Activated T-cell treated with anti-CD3 and anti-CD28 coated beads, Interleukin-2, amount 50 U/mL, for 72 hours (primary cell): ENCODE measurements at places on chromosomes 16 and 17. TPM values are rescaled to one million over a fixed set of nuclear protein-coding genes. Genes with fewer than 3 reads are reported as not detected.

The SLC38A8 gene
- not detected for total RNA-seq

The FNDC8 gene
- total RNA-seq = not detected

- no peak for DNase-seq
Observed at GRCh38 chr16:19948186-19949104, 63.8 kb upstream of the GPRC5B start.

GRCh38 chr16:2955779-2956578 is 8.1 kb upstream of the KREMEN2 start:
- DNase-seq = no peak

- DNase-seq = no peak
Observed at GRCh38 chr17:60910415-60910814, 232.8 kb downstream of the BCAS3 start.

DNA sequence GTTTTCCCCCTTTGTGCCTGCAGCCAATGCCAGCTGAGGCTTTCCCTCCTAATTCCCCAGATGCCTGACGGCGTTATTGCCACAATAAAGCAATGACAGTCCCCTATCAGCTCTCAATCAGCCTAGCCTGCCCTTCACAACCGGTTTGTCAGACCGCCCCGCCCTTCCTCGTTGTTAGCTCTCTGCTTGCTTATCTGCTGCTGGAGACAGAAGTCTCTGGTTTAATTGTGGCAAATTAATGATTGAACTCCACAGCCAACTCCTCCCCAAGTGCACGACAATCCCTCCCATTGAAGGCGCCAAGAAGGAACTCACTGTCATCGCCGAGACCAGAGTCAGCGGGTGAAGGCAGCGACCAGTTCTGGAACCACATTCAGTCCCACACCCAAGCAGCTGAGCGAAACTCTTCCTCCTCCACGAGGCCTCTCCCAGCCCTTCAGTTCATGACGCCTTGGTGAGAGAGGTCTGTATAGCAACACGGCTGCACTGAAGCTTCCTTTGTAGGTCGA is 474.4 kb downstream of the SLC39A11 start:
- no peak for DNase-seq

GRCh38 chr16:85820604-85821372 is 21.3 kb downstream of the COX4I1 start:
- no peak for DNase-seq

DNA sequence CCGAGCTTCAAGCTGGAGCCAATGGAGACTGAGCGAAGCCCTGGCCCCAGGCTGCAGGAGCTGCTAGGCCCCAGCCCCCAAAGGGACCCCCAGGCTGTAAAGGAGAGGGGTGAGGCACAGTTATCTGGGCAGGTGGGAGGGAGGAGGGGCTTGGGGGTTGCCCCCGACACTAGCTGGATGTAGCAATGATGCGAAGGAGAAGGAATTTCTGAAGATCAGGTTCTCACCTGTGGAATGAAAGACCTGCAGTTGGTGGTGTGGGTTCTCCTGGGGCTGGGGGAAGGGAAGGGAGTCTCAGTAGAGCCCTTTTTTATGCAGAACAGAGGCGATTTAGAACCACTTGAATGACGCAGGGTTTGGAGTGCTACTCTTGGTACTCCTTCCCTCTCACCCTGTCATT is 1.8 kb downstream of the ZNF263 start:
- DNase-seq = no peak

- peak; percentile 56 for DNase-seq
Observed at GRCh38 chr16:16861546-16861945, 482.6 kb downstream of the NPIPA7 start.

- DNase-seq = no peak
Observed at GRCh38 chr16:827513-827912, 27.0 kb upstream of the GNG13 start.

DNA sequence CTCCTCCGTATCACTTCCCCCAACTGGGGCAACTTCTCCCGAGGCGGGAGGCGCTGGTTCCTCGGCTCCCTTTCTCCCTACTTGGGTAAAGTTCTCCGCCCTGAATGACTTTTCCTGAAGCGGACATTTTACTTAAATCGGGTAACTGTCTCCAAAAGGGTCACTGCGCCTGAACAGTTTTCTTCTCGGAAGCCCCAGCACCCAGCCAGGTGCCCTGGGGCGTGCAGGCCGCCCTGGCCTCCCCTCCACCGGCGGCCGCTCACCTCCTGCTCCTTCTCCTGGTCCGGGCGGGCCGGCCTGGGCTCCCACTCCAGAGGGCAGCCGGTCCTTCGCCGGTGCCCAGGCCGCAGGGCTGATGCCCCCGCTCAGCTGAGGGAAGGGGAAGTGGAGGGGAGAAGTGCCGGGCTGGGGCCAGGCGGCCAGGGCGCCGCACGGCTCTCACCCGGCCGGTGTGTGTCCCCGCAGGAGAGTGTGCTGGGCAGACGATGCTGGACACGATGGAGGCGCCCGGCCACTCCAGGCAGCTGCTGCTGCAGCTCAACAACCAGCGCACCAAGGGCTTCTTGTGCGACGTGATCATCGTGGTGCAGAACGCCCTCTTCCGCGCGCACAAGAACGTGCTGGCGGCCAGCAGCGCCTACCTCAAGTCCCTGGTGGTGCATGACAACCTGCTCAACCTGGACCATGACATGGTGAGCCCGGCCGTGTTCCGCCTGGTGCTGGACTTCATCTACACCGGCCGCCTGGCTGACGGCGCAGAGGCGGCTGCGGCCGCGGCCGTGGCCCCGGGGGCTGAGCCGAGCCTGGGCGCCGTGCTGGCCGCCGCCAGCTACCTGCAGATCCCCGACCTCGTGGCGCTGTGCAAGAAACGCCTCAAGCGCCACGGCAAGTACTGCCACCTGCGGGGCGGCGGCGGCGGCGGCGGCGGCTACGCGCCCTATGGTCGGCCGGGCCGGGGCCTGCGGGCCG is 1.6 kb downstream of the HIC1 start:
- DNase-seq = peak; percentile 57
